ENCODE measurements at places on chromosomes 16 and 17. TPM values are rescaled to one million over a fixed set of nuclear protein-coding genes. Genes with fewer than 3 reads are reported as not detected.

PRCD gene
- total RNA-seq: not detected

CPNE7 gene
- total RNA-seq: 108 TPM

LASP1 gene
- total RNA-seq: 76.9 TPM

ALOX12 gene
- total RNA-seq: not detected

PHOSPHO1 gene
- total RNA-seq: 88.6 TPM

SLC16A5 gene
- total RNA-seq: 0.80 TPM

SSTR5 gene
- not detected for total RNA-seq

DNASE1L2 gene
- total RNA-seq: 3.1 TPM

ZG16 gene
- not detected for total RNA-seq

IRX6 gene
- 0.09 TPM for total RNA-seq

SLFN11 gene
- total RNA-seq: 141 TPM

KRT12 gene
- total RNA-seq: not detected

LHX1 gene
- total RNA-seq: not detected

MT1G gene
- total RNA-seq: 10.8 TPM
